ENCODE measurements at places on chromosomes 16 and 17.

DNA sequence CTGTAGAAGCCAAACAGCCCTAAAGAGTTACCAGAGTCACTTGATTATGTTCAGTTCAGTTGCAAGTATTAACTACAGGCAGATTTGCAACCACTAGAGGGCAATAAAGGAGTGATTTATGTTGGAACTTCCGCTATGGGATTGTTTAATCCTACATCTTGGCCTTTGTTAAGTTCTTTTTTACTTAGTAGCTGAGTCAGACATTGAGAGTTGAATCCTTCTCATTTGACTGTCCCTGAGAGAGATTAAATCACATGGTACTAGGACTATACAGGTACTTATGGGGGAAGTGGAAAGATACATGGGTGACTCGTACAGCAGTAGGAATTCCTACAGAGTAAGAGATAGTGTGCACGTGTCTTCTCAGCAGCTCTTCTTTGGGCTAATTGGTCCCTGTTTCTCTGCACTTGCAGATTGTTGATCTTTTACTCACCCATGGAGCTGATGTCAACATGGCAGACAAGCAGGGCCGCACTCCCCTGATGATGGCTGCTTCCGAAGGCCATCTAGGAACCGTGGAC, 40.3 kb downstream of the CYB561 start:
- peak; percentile 52 for DNase-seq

- no peak for DNase-seq
These were observed 11.2 kb downstream of the CORO6 start for GRCh38 chr17:29611351-29612093.

DNA sequence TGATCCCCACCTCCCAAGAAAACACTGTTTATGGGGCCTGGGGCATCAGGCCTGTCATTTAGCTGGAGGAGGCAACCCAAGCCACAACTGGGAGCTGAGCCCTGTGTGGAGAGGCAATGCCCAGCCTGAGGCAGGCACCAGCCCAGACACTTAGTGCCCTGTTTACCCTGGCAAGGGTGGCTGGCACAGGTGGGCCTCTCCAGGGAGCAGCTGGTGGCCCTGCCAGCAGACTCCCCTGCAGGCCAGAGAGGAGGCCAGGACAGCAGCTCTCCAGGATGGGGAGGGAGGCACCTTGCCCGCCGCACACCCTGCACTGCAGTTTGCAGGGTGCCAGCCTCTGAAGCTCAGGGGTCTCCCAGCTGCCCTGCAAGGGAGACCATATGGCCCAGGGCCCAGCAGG, 9.1 kb upstream of the TMEM92 start:
- no peak for DNase-seq

DNA sequence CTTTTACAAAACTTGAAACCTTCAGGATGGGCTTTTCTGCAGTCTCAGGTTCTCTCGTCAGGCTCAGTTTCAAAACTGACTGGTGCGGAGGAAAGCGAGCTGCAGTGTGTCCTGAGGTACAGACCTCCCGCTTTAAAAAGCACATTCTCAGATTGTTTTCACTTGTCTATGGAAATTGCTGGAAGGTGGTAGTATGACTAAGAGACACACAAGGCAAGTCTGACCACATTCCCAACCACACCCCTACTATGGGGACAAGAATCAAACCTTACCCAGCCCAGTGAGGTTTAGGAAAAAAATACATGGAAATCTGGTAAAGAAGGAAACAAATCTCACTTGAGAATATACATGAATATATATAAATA, 18.2 kb downstream of the SRP68 start:
- DNase-seq: no peak

- no peak for DNase-seq
These were observed 1.4 kb downstream of the ALDOA start for GRCh38 chr16:30066761-30067583.

- no peak for DNase-seq
These were observed 7.0 kb upstream of the ARHGAP23 start for GRCh38 chr17:38421171-38421841.

DNA sequence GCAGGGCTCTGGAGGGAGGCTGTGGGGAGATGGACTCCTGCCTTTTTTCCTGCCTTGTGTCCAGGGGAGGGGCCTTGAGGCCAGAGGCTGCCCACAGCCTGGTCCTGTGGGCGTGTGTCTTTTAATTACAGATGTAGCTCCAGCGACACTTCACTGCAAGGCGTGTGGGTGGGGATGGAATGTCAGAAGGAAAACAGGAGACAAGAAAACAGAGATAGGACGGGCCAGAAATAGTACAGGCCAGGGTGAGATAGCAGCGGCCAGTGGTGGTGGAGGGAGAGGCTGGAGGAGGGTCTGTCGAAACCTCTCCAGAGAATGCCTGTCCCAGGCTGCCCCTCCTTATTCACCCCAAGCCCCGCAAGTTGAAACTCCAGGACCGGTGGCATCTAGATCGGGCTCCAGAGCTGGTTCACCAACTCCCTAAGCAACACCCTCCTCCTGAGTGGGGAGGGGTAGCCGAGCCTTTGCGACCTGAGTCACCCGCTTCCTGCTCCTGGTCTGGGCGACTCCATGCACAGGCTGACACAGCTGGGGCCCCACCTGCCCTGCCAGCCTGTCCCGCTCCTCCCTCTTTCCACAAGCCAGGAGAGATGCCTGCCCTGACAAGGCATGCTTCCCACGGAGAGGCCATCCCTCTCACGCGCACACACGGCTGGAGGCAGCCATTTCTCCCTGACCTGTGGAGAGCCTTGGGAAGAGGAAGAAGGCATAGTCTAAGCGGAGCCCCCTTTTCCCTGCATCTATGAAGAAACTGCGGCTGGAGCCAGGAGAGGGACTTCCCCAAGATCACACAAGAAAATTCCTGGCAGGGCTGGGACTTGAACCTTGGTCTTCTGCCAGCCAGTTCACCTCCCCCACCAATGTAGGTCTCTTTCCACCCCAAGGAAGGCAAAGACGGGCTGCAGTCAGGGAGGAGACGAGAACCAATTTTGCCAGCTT, 6.6 kb upstream of the JUP start:
- DNase-seq: peak; percentile 65

DNA sequence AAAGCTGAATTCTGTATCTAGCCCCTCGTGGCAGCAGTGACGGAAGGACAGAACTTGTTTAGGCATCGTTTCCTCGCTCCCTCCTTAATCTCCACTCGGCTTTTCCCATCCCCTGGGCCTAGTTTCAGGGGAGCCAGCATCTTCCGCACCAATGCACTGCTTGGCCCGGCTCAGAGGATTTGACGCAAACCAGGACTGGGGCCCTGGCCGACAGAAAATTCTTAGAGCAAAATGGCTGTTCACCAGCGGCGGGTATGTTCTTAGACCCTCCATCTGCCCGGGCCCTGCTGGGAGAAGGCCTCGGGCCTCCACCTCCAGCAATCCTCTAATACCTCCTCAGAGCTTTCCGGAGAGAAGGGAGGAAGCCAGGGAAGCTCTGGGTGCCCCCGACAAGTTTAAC, 54.6 kb downstream of the TBC1D16 start:
- no peak for DNase-seq

GRCh38 chr17:67569015-67569451, 148.7 kb upstream of the NOL11 start:
- DNase-seq: no peak

GRCh38 chr16:50372611-50373344, 4.0 kb upstream of the BRD7 start:
- no peak for DNase-seq

- DNase-seq: no peak
These were observed 593 bp downstream of the SLC38A7 start for GRCh38 chr16:58684001-58684353.

GRCh38 chr16:89395150-89396142, 94.9 kb downstream of the ANKRD11 start:
- DNase-seq: peak; percentile 75

- DNase-seq: no peak
These were observed 390.1 kb downstream of the ZFHX3 start for GRCh38 chr16:72657791-72658190.

DNA sequence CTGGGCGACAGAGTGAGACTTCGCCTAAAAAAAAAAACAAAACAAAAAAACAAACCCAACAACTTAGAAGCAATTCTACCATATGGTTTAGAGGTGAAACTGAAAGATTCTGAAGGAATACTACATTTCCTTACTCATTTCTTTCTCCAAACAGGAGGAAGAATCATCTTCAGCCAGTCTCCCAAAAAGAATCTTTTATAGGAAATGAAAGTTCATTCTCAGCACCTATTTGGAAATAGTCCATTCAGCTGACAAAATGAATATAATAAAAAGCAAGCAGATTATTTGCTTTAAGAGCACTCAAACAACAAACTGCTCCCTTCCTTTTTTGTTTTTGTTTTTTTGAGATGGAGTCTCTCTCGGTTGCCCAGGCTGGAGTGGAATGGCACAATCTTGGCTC, 17.7 kb downstream of the GRB2 start:
- no peak for DNase-seq

GRCh38 chr16:77807-78443, at the start of gene MPG:
Gene MPG (plus strand): TSS chr16:78225. CDS start chr16:78310, 85 bp downstream.
- peak; percentile 49 for DNase-seq

DNA sequence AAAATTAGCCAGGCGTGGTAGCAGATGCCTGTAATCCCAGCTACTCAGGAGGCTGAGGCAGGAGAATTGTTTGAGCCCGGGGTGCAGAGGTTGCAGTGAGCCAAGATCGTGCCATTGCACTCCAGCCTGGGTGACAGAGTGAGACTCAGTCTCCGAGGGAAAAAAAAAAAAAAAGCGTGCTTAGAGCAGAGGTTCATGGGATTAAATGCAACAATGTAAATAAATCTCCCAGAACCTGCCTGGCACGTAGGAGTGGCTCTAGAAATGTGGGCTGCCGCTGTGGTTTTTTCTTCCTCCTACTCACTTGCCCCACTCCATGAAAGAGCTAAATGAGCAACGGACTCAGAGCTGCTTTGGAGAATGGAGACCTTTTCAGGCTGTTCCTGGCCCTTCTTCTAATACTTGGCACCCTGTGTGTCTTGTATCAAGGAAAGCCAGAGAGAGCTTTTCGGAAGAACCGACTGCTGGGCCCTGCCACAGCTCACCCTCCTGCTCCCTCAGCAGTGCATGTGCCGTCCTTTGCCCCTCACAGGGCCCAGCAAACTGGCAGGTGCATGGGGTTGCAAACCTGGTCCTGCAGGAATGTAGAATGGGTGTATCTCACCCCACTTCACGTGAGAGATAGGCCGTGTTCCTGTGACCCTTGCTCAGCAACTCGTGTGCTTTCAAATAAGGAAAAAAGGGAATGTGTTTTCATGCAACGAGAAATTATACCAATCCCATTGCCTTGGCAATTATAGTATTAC, 52.0 kb downstream of the LDHD start:
- no peak for DNase-seq

DNA sequence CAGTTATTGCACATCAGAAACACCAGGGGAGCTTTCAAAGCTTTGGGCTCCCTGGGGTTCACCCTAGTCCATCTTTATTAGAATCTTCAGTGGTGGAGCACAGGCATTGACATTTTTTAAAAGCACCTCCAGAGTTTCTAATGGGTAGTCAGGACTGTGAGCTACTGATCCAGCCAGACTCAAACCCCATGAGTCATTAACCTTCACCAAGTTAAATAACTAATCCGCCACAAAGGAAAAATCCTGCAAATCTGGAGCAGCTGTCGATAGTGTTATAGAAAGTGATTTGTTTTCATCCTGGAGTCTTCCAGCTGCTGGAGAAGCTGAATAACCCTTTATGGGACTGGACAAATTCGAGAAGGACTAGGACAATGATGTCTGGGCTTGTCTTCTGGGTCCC, 93.2 kb upstream of the PIRT start:
- no peak for DNase-seq

DNA sequence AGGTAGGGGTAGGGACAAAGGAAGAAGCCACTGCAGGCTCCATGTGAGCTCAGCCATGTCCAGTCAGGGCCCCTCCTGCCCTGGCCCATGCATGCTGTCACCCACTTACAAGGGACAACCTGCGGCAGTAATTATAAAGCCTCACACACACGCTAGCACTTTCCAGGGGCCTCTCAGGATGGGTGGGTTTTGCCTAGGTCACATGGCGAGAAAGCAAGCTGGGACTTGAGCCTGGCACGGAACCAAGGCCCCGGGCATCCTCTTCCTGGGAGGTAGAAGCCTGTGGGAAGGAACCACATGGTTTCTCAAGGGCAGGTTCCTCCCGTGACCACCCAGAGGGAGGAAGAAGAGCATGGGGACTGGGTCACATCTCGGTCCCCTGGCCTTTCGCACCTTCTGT, 7.0 kb downstream of the ZNF319 start:
- DNase-seq: no peak

DNA sequence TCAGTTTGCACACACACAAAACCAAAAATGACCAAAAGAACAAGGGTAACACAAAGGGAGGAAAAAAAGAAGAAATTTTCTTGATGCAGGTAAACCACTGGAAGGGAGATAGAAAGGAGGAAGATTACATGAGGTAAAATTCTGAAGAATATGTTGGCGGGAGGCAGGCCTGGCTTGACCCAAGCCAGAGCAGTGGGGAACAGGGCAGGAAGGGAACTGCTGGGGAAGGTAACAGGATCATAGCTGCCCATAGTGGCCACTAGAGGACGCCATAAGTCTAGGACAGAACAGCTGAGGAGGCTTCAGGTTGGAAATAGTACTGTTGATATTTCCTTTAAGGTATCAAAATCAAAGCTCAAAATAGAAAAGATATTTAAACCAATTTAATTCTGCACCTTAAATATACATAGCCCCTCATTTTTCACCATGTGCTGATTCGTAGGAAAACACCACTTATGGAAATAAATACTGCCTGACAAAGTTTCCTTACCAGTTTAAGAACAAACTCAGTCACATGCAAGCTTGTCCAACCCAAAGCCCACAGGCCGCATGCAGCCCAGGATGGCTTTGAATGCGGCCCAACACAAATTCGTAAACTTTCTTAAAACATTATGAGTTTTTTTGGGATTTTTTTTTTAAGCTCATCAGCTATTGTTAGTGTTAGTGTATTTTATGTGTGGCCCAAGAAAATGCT, 15.5 kb downstream of the VPS35 start:
- DNase-seq: no peak

DNA sequence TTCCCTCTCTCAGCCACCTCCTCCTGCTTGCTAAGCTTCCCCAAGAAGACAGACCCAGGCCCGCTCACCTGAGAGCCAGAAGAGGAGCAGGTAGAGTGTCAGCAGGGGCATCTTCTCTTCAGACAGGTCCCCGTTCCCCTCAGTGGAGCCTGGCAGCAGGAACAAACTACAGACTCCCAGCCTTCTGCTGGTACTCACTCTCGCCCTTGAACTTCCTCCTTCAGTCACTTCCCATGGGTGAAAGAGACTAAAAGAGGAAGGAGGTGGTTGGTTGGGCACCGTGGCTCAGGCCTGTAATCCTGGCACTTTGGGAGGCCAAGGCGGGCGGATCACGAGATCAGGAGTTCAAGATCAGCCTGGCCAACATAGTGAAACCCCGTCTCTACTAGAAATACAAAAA, at the start of gene CD300LF:
TSS of gene CD300LF (minus strand) at position 168 of the 400 bp plus-strand sequence. CDS start at position 111, 57 bp downstream.
- no peak for DNase-seq

- DNase-seq: no peak
These were observed 127.7 kb upstream of the ADAMTS18 start for GRCh38 chr16:77562497-77562896.

DNA sequence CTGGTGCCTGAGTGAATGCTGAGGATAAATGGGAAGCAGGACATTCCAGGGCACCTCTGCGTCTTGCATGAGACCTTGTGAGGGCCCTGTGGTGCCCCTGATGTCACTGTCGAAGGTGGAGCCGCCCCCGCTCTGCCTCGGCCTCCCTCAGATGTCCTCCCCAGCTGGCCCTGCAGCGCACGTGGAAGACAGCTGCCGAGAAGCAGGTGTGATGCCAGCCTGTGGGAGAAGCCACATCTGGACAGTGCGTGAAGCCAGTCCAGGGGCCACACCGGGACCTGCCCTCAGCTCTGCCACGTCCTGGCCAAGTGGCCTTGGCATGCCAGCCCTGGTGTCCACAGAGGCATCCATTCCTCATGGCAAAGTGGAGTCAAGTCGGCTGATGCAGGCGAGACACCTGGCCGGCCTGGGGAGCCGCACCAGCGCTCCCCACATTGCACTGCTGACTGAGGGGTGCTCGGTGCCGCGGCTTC, 21.6 kb upstream of the METRNL start:
- no peak for DNase-seq
